ENCODE measurements at places on chromosomes 4 and X.

- DNase-seq = no peak
Measured at GRCh38 chr4:71866212-71866885, 82.5 kb upstream of the GC start.

GRCh38 chr4:182042945-182043344, 200.3 kb upstream of the TENM3 start:
- no peak for DNase-seq

GRCh38 chr4:188971125-188971524, 831.9 kb downstream of the TRIML1 start:
- DNase-seq = no peak

- no peak for DNase-seq
Measured at GRCh38 chr4:38563707-38564495, 100.1 kb upstream of the KLF3 start.

DNA sequence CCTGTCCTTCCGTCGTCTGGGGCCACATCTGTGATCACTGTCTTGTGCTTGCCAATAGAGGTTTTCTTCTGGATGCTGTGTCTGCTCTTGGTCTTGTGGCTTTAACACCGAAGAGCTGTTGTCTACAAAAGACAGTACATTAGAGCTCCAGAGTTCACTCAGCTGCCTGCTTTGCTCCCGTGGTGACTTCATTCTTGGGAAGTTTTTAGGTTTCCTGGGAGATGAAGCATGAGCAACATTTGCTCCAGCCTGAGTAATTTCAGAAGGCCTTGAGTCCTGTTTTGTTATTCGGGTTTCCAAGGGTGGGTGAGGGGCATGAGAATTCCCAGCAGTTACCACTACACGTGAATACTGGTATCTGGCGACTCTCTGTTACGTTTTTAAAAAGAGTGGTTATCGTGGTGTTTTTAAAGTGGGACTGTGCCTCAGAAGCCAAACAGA, 189.2 kb downstream of the SHROOM3 start:
- no peak for DNase-seq

DNA sequence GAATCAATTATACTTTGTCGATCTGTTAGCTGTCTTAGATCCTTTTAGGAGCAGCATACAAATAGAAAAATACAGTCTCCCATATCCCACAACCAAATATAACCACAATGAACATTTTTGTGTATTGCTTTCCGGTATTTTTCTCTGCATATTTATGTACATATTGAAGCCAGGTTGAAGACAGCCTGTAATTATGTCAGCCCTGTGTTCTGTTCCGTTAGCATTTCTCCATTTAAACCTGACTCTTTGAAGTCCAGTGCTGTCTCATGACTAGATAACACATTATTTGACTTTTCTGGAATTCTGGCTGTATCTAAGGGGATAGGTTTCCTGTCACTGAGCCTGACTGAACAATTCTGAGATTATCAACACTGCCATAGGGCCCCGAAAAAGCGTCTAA, 4.0 kb upstream of the SLC34A2 start:
- DNase-seq = no peak

DNA sequence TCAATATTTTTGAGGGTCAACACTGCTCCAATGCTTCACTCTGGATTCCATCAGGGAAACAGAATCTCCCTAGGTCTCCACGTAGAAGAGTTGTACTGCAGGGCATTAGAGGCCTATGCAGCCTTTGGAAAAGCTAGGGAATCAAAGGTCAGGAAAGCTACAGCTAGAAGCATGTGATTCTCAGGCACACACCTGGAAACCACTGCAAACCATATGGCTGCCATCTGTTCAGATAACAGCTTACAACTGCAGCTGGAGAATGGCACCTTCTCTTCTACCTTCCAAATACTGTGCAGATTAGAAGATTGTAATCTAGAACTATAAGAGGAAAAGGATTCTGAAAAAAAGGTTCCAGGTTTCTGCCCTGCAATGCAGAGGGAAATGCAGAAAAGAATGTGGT, 60.6 kb downstream of the BTC start:
- DNase-seq = no peak

GRCh38 chr4:39134683-39135306, 47.5 kb upstream of the WDR19 start:
- no peak for DNase-seq

- DNase-seq = no peak
Measured at GRCh38 chr4:108261026-108261425, 92.3 kb upstream of the LEF1 start.

- DNase-seq = no peak
Measured at GRCh38 chr4:75042601-75043208, 109.8 kb downstream of the PARM1 start.

DNA sequence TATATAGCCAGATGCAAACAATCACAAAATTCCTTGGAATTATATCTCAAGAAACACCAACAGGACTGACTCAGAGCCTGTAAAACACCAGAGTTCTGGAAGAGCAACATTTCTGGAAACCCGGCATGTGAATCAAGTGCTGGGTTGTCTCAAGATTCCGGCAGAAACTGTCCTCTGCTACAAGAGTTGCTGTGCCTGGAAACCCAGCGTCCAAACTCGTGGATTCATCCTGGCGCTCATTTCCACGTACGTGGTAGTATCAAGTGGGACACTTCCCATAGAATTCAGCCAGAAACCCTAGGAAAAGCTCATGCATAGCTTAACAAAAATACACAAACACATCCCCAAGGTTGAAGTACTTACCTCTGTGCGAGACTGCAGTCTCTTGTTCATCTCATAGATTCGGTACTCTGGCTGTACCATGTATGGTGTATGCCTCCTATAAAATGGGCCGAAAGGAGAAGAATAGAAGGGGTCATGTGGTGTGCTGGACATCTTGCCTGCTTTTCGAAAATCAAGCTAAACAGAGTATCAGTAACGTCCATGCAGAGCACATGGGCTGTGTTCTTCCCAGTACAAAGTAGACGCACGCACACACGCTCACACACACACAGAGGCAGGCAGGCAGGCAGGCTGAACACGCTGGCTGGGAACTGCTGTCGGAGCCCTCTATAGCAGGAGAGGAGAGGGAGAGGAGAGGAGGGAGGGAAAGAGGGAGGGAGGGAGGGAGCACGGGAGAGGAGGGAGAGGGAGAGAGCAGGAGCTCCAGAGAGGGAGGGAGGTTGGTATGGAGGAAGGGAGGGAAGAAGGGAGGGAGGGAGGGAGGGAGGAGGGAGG, at the start of gene LDB2:
LDB2 (minus strand) TSS at position 655 of the 837 bp plus-strand sequence.
- no peak for DNase-seq

DNA sequence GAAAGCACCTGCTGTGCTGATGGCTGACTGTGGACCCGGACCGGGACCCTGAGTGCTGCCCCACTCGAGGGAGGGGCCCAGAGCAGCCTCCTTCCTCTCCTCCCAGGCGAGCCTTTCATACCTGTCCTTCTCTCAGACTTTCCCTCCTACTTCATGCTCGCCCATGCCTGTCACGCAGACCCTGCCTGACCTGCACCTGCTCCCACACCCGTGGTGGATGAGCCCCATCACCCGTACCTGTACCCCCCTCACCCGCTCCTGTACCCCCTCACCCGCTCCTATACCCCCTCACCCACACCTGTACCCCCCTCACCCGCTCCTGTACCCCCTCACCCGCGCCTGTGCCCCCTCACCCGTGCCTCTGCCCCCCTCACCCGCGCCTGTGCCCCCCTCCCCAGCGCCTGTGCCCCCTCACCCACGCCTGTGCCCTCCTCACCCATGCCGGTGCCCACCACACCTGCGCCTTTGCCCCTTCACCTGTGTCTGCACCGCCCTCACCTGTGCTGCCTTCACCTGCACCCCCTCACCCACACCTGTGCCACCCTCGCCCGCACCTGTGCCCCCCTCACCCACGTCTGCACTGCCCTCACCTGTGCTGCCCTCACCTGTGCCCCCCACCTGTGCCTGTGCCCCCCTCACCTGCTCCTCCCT, 5.8 kb downstream of the MAEA start:
- DNase-seq = no peak

GRCh38 chr4:121778991-121779628, 14.1 kb upstream of the SMIM43 start:
- DNase-seq = no peak

DNA sequence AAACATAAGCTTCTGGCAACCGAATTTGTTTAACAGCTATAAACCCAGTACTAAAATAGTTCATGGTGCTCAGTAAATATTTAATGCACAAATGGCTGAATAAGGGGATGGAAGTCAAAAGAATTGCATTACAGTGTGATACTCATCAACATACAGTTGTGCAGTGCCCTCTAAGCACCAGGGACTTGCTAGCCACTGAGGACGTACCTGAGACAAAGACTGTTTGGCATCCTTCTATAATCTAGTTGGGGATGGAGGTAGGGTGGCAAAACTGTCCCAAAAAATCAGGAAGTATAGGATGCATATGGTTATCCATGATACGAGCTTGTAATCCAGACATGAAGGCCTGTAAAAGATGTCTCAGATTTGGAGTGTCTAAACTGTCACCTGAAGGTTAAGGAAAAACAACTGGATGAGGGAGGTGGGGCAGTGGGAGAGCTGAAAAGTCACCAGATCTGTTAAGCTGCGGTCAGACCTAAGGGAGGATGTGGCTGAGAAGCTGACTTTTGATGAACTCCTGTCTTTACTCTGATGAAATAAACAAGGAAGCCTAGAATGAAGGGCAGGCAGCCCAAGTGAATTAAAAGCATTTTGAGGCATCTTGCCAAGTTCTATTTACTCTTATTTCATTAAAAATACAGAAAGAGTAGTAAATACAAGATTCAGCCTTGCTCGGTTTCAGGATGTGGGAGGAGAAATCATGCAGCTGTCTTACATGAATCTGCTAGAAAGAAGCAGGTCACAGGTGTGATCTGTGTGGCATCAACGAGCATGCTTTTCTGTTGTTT, 12.0 kb upstream of the CD38 start:
- no peak for DNase-seq

DNA sequence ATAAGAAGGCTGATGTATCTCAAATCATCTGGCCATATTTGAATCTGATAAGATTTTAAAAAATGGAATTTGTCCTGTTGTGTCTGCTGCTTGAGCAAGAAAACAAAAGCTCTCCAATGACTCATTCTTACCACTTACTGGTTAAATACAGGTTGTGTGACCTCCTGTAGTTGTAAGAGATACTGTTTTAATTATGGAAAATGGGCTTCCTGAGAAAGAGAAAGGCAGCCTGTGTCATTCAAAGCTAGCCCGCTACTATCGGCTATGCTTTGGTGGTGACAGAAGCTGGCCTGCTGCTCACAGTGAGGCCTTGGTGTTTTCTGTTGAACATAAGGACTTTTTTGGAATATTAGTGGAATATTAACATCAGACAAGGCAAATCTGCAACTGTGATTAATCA, 1722.1 kb upstream of the PCDH10 start:
- DNase-seq = no peak

GRCh38 chr4:98166025-98166730, 22.9 kb upstream of the STPG2 start:
- DNase-seq = no peak

GRCh38 chr4:21205821-21206531, 505.7 kb downstream of the PACRGL start:
- DNase-seq = no peak

DNA sequence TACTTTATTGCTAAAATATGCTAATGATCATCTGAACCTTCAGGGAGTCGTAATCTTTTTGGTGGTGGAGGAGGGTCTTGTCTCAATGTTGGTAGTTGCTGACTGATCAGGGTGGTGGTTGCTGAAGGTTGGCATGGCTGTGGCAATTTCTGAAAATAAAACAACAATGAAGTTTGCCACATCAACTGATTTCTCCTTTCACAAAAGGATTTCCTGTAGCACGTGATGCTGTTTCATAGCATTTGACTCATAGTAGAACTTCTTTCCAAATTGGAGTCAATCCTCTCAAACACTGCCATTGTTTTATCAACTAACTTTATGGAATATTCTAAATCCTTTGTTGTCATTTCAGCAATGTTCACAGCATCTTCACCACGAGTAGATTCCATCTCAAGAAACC, 19.3 kb downstream of the DDIT4L start:
- no peak for DNase-seq

DNA sequence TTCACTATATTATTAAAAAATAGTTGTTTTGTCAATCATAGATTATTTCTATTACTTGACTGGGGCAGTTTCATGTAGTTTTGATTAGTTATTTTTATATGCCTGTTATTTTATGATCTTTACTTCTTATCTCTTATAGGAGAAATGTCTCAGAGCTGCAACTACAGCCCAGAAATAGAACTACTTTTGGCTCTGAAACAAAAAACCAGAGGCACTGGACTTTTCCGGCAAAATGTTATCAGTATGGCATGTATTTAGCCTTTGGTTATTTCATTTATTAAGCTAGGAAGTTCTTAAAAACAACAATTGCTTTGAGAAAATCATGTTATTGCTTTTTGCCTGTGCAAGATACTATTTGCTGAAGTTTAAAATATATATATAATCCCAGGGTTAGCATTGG, 566.5 kb downstream of the ANKRD50 start:
- no peak for DNase-seq

- DNase-seq = no peak
Measured at GRCh38 chrX:17596546-17597205, 140.6 kb upstream of the SCML1 start.

GRCh38 chrX:11397680-11398079, 104.5 kb downstream of the AMELX start:
- no peak for DNase-seq

DNA sequence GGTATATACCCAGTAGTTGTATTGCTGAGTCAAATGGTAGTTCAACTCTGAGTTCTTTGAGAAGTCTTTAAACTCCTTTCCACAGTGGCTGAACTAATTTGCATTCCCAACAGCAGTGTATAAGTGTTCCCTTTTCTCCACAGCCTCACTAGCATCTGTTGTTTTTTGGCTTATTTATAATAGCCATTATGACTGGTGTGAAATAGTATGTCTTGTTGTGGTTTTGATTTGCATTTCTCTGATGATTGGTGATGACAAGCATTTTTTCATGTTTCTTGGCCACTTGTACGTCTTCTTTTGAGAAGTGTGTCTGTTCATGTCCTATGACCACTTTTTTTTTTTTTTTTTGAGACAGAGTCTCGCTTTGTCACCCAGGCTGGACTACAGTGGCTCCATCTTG, 30.5 kb downstream of the GPR50 start:
- DNase-seq = no peak

DNA sequence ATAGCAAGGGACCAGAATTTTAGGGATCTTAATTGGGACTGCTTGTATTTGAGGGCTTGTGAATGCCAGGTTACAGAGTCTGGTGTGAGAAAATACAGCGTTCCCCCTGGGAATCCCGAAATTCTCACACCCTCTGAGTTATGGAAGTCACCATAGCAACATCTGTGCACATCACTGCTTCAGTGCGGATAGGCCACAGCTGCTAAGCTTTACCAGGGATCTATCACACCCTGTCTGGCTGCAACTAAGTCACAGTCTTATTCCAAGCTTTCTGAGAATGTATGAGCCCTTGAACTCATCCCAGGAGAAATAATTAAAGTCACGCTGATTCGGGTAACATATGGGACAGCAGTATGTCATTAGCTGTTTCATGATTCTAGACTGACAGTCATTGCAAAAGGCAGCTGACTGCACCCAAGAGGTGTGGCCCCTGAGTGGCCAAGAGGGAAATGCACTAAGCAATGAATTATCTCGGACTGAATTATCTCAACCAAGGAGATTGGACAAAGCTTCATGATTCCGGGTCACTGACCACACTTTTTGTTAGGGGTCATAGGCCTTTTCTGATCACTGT, 46.7 kb upstream of the BTC start:
- DNase-seq = no peak

GRCh38 chr4:145779319-145779801, 99.4 kb downstream of the C4orf51 start:
- no peak for DNase-seq
